ENCODE measurements at places on chromosomes 7 and 10.

- DNase-seq = no peak
These were observed 8.9 kb downstream of the DKK1 start for GRCh38 chr10:52322936-52323335.

DNA sequence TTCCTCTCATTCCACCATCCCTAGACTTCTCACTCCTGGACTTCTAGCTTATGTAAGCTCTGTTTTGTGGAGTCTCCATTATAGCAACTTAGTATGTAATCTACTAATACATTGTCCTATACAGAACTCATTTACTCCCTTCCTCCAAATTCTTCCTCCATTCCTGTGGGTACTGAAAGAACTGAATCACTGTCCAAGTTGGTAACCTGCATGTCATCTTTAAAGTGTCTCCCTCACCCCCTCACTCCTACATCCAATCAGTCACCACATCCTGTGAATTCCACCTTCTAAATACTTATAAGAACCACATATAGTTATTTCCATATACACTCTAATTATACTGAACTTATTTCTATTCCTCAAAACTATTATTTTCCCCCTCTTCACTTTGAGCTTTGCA is 20.3 kb downstream of the AASS start:
- DNase-seq = no peak

DNA sequence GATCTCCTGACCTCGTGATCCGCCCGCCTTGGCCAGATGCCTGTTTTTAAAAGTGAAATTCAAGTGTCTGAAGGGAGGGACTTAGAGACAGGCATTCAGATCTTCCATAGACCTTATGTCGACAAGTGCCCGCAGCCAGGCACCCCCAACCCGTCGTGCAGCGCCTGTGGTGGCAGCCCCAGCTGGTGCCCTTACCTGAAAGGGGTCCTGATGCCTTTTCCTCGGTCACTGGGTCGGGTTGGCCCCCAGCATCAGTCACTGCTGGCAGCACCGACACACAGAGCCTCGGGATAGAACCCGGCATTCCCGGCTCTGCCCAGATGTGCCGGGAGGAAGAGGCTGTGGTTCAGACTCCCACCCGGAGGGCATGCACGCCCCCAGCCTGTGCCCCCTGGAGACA is 23.3 kb downstream of the LRRC27 start:
- no peak for DNase-seq

DNA sequence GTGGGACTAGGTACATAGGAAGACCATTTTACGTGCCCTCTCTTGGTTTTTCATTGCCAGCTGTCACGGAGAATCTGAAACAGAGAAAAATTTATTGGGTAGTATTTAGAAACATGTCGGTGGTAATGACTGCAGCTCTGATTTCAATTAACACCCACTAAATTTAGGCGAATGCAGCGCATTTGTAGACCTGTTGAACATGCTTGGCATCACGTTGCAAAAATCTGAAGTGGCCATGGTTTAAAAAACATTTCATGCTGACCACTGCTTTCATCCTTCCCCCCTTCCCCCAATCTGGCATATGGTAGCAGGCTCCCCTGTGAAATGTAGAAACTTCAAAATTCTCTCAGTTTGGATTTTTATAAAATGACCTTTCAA is 34.0 kb downstream of the LRMDA start:
- no peak for DNase-seq

GRCh38 chr7:70392877-70393435 is 739.0 kb upstream of the GALNT17 start:
- no peak for DNase-seq

- DNase-seq = peak; percentile 68
These were observed 44.6 kb downstream of the FGFR2 start for GRCh38 chr10:121553511-121554264.

DNA sequence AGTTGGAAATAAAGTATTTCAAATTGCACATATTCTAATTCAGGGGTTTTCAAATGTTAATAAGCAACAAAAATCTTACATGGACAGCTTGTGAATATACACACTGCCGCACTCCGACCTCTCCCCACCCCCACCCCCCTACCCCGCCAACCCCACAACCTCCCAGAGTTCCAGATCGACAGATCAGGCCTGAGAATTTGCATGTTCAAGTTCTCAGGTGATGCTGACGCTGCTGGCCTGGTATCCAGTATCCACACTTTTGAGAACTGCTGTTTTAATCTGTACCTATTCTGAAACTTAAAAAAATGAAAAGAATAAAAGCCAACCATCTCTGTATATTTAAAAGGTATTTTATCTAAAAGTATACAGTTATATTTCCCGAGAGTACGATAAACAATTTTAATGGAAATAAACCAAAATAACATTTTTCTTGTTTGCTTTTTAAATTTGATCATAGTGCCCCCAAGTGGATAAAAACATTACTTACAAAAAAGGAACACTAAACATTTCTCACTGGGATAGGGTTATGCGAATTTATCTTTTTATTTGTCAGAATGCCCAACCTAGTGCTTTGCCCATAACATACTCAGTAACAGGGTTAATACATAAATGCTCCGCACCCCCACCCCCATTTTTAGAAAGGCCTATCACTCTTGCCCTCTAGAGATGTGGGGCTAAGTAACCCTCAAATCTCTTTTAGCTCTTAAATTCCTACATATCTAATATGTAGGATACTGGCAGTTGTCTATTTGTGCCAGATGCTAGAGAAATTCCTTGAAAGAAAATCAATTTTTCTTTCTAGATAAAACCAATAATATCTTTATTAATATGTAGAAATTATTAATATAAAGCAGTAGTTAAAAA is 166.3 kb downstream of the RNF133 start:
- DNase-seq = peak; percentile 16

DNA sequence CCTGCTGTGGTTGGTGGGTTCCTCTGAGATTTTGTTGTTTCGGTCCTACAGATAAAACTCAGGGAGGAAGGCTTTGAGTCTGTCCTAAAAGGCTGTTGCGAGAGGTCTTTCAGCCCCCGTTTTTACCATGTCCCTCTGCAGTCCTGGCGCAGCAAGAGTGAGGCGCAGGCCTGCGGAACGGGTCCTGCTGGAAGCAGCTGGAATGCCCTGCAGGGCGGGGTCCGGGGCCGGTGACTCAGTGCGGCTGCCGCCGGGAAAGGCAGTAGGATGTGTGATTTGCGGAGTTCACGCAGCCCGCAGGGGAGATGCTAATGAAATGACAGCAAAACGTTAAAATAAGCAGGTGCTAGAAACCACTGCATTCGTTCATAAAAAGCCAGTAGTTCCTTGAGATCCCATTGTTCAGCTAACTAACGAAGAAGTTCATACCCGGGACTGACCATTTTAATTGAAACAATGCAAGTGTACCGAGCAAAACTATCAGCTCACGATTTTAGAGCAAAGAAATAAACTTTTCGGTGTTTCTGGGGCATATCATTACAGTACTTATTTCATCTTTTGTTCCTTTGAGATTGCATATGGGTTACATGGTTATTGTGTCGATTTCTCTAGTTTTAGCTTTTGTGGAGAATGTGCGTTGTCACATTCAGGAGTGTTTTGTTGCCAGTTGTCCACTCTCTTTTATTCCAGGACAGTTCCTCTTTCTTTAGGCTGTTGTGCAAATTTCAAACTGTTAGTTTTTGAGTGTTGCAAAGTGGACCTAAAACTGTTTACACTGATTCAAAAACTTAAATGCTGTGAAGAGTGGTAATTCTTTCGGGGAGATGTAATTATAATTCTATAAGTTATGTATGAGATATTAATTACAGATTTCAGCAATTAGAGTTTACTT is 783 bp downstream of the ANLN start:
- DNase-seq = peak; percentile 96

GRCh38 chr7:89311886-89312285 is 516.3 kb upstream of the TEX47 start:
- DNase-seq = no peak

GRCh38 chr10:112708461-112708860 is 241.6 kb upstream of the TCF7L2 start:
- no peak for DNase-seq

DNA sequence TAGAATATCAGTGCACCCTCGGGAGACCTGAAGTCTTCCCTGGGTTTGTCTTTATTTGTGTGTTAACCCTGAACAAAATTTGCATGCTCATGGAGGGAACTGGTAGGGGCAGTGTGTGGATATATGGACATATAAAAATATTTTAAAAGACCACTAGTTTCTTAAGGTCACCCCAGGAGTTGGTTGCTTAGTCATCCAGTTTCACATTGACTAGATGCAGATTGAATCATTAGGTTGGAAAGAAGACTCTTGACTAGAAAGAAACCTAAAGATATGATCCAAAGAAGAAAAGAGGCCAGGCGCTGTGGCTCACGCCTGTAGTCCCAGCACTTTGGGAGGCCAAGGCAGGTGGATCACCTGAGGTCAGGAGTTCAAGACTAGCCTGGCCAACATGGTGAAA is 137.1 kb downstream of the KAT6B start:
- no peak for DNase-seq

GRCh38 chr10:88343761-88344484 is 239.2 kb downstream of the RNLS start:
- DNase-seq = no peak

- no peak for DNase-seq
These were observed 1.0 kb downstream of the CRTAC1 start for GRCh38 chr10:98029149-98030092.

GRCh38 chr10:624605-625332 is 64.7 kb downstream of the DIP2C start:
- no peak for DNase-seq

DNA sequence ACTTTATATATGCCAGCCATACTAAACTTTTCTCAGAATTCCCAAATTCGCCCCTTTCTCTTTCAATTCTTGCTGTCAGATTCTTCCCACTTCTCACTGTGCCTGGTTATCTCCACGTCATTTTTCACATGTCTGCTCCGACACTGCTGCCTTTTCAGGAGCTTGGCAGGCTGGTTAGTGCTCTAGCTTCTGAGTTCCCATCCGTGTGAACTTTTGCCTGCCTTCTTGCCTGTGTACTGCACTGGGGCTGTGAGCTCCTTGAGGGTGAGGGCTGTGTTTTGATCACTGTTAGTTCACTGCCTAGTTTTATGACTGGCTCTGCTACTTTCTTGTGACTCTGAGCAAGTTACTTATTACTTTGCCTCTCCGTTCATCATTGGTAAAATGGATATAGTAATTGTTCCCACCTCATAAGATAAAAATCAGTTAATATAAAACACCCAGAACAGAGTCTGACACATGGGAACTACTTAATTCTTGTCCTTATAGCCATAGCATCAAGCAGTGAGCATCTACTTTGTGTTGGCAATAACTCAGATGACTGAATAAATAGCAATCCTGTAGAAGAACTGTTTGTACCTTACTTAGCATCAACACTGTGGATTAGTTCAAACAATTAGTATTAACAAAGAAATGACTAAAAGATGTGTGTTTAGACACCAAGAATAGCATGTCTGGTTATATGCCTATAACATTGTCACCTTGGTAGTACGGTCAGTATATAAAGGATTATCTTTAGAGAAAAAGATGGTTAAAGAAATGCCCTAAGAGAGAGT is 5.5 kb downstream of the GSTO1 start:
- DNase-seq = no peak

DNA sequence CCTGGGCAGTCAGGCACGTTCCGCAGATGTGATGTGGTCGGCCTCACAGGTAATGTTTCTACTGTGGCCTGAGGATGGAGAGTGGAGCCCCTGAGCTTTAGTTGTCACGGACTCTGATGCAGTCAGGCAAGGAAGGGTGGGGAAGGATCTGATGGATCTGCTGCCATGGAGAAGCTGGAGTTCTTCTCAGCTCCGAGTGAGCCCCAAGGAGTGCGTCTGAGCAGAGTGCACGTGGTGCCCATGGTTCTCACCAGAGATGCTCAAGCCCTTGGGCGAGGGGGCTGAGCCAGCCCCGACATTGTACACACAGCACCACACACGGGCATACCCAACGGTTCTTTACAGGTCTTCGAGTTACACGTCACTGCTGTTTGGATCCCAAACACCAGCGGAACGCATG is 192.5 kb downstream of the EBF3 start:
- no peak for DNase-seq

DNA sequence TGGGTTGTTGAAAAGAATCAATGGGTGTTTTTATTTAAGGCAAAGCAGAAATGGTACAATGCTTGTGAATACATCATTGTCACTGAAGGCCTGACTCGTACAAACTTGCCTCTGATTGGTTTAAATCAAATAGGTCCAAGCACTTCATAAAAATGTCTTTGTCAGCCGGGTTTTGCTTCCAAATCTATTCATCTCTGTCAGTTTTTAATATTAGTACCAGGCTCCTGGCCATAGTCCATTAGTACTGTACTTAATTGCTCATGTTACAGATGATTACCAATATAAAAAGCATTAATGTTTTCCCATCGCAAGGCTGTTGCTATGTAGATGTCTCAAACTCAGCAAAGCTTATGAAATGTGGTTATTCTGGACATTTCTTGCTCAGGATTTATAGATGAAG is 171.9 kb downstream of the ARID5B start:
- no peak for DNase-seq

DNA sequence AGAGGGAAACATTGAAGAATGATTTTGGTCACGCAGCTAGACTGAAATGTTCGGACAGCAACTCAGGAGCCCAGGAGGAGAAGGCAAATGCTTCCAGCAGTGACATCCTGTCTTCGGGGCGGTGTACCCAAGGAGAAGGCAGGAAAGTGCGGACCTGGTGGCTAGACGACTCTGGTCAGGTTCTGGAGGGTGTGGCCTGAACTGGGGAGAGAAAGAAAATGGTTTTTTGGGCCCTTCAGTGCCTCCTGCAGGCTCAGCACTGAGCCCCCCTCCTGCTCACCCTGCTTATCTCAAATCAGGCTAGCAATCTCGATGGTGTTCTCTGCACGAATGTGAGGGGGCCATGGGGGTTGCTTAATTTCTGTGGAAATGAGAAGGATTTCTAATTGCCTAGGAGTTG is 26.7 kb upstream of the TARP start:
- no peak for DNase-seq

DNA sequence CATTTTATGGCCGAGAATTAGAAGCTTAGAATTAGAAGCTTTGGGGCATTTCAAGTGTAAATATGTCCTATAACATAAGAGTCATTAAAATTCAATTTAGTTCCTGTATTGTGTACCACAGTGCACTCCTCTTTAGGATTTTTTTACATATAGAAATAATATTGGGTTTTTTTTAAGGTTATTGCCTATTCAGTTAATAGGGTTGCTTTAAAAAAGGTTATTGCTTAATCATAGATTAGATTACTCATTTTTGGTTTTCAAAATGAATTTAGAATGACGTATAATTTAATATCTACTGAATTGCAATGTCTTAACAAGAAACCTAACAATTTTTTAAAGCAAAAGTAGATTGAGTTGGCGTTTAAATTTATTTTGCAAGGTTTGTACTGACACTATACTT is 34.1 kb downstream of the NOC3L start:
- DNase-seq = no peak

- DNase-seq = no peak
These were observed 92.4 kb upstream of the KMT2E start for GRCh38 chr7:104921596-104921995.

GRCh38 chr10:95411635-95412034 is 120.8 kb upstream of the PDLIM1 start:
- DNase-seq = no peak

- DNase-seq = peak; percentile 59
These were observed 90.7 kb upstream of the CAPZA2 start for GRCh38 chr7:116771640-116772039.

- no peak for DNase-seq
These were observed 108.6 kb downstream of the MICU1 start for GRCh38 chr10:72517244-72517643.

Measured in LoVo (cell line).